ENCODE measurements at places on chromosomes 7 and 10. TPM values are rescaled to one million over a fixed set of nuclear protein-coding genes. Genes with fewer than 3 reads are reported as not detected.

- peaks cover 13% of the 10 kb centered on the region for H3K4me1 ChIP-seq
- H3K27ac ChIP-seq = no peak overlapping the region
- no peaks in the 10 kb centered on the region for H3K36me3 ChIP-seq
- no peaks in the 10 kb centered on the region for H3K27me3 ChIP-seq
These were observed 52.8 kb downstream of the CUBN start for GRCh38 chr10:17076626-17077345.

GRCh38 chr7:126529254-126529653 lies 723.5 kb downstream of the GRM8 start:
- no peaks in the 10 kb centered on the region for H3K36me3 ChIP-seq
- H3K4me3 ChIP-seq = no peak overlapping the region
- H3K4me1 ChIP-seq = no peaks in the 10 kb centered on the region
- no peak overlapping the region for H3K27ac ChIP-seq
- no peak for DNase-seq

DNA sequence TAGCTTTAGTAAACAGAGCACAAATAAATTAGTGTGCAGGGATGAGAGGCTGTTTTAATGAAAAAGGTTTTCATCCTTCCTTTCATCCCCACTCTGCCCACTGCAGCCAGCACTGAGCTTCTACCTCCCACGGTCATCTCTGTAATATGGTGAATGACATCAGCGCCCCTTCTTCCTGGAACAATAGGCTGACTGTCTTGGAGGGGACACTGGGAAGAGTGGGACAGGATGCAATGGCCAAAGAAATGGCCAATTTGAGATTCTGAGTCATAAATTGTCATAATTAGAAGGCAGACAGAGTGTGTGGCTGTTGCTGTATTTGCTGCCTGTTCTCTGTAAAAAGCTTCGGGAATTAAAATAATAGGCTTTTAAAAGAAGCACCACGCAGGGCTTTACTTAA lies 126.7 kb upstream of the CALN1 start:
- no peaks in the 10 kb centered on the region for H3K36me3 ChIP-seq
- H3K27ac ChIP-seq = no peak overlapping the region

The CALHM1 gene
- not detected for total RNA-seq

The HMX2 gene
- total RNA-seq = not detected
